Transverse colon (tissue), 4 donors: ENCODE measurements at places on chromosomes 11 and 22. TPM values are rescaled to one million over a fixed set of nuclear protein-coding genes. Genes with fewer than 3 reads are reported as not detected.

DNA sequence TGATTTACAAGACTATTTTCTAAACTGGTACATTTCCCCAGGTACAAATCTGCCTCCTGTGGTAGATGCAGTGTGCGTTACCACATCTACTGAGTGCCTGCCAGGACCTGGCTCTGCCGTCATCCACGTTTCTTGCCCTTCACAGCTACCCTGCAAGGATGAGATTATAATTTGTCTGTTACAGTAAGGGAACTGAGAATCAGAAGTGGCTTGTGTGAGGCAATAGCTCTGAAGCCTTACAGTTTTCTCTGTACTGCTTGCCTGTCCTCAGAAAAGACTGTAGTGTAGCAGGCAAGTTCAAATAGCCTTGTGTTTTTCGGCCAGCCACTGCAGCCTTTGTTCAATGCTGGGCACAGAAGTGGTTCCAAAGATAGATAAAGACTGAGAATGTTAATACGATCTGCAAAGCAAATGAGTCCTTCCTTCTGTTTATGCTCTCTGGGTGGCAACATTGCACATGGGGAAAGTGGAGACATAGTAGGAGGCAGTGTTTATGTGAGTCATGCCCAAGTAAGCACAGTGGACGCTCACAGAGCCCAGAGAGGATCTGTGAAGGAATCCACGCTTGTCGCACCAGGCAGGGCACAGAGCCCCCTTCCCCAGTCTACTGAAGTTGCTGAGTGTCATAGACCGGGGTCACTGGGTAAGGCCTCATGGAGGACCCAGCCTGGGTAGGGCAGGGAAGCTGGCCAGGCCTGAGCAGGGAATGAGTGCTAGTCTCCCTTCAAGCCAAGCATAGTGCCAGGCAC lies 49.1 kb downstream of the MICAL2 start:
- no peak for DNase-seq

DNA sequence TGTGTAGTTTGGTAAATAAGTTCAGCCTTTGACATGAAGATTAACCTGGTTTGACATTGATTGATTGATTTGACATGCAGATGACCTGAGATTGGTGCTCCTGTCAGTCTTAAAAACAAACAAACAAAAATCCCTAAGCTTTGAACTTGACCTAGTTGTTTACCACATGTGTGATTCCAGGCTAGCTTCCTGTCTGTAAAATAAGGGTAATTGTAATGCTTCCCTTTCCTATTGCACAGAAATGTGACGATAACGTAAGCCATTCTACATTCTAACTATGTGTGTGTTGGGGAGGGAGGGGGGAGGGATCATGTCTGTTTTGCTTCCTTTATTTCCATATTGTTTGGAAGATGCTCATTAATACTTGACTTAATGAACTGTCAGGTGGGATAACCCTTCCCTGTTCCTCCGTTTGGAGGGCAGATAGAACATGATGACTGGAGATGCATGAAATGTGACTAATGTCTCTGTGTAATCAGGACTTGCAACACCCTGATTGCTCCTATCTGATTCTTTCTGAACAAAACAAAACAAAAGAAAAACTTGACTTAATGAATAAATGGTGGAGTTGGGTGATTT lies 106.1 kb upstream of the CLMP start:
- DNase-seq: no peak

DNA sequence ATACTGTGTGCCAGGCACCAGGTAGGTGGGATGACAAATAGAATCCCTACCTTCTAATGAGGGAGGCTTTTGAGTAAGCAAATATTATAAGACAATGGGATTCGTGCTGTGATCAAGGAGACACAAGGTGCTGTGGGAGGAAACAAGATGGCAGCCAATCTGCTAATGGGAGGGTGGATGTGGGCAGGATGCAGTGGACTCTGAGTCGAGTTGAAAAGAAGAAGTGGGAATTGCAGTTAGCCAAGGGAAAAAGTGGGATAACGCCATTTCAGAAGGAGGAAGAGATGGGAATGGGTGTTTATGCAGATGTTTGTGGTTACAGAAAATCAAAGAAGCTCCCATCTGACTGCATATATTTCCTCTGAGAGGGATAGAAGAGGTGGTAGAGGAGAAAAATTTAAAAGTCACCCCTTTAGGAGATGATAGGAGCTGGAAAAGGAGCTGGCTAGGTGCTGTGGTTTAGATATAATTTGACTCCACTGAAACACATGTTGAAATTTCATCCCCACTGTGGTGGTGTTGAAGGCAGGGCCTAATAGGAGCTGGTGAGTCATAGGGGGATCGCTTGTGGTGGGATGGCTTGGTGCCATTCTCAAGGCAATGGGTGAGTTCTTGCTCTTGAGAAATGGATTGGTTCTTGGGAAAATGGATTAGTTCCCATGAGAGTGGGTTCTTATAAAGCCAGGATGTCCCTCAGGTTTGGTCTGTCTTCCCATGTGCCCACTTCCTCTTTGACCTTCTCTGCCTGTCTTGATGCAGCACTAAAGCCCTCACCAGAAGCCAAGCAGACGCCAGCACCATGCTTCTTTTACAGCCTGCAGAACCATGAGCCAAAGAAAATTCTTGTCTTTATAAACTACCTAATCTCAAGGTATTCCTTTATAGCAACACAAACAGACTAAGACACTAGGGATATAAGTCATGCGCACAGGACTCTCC lies 30.0 kb upstream of the POU2AF1 start:
- DNase-seq: no peak

DRD4 gene
- not detected for total RNA-seq

DNA sequence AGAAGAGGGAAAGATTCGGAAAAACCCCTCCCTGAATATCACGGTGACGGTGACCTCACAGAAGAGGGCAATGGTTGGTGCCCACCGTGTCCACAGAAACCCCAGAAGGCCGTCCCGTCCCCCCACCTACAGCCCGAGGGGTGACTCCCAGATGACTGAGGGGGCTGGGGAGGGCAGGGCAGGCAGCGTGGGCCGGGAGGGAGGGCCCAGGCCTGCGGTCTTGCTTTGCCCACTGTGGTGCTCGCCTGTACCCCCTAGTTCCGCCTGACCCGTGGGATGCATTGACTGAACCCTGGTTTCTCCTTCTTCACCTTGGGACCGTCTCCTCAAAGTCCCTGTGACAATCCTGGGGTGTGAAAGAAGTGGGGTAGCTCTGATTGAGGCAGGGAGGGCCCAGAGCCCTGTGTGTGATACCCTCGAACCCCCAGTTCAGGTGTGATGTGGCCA lies 526.7 kb downstream of the BRD1 start:
- DNase-seq: no peak

ANKK1 gene
- total RNA-seq: not detected

- no peak for DNase-seq
Measured at GRCh38 chr11:114236829-114237228, 59.4 kb upstream of the NNMT start.

KCNK7 gene
- 0.27 TPM for total RNA-seq

DNA sequence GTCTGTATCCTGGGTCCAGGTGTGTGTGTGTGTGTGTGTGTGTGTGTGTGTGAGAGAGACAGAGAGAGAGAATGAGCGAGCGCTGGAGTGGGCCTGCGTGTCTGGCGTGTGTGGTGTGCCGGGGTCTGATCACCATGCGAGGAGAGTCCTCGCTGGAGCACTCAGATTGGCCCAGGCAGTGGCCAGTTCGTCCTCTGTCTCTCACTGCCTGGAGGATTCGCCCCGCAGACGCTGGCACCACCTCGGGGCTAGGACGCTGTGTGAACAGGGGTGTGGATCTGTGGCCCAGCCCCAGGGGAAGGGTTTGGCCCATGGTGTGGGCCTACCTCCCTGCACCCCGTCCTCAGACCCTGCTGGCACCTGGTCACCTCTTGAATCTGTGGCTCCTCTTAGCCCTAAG lies 11.6 kb upstream of the CACNA1I start:
- DNase-seq: no peak

GRAP2 gene
- 6.0 TPM for total RNA-seq

DNA sequence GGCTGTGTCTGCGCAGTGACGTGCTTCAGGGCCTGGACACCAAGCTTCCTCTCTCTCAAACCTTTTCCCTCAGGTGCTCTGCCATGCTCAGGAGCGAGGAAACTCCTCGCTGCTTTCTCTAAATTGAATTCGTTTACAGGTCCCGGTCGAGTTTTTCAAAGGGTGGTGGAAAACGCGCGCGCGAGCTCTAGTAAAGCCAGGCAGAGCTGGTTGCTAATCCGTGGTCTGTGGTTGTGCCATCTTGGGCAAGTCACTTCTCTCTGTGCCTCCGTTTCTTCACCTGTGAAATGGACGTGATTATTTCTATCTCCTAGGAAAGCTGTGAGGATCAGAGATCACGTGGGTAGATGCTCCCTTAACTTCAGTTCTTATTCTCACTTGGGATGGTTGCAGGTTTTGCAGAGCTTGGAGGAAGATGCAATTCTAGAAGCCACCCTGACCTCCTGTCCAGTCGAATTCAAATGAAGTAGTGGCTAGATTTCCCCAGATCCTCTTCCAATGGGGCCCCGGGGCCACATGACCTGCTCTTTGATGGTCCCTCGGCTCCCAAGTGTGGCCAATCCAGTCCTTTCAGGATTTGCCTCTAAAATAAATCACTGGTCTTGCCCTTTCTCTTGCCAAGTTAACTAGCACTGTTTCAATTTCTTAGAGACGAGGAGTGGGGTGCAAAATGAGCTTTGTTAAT lies 10.5 kb upstream of the ALX4 start:
- DNase-seq: no peak

- DNase-seq: no peak
Measured at GRCh38 chr11:31805629-31806185, 5.4 kb downstream of the PAX6 start.

PGR gene
- total RNA-seq: 1.1 TPM

DNA sequence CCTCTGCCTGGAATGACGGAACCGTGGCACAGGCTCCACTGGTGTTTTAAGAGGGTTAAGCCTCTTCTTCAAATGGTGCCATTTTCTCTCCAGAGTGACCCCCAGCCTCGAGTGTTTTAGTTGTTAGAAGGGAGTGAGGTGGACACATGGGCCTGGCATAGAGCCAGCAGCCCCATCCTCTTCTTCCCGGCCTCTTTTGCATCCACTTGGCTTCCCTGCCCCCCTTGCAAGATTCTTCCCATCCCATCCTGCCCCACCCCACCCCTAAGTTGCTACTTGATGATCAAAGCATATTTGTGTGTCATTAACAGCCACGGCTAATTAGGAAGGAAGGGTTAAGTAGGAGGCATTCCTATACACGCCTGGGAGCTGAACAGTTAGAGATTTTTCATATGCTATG lies 72.3 kb upstream of the CRYBB3 start:
- no peak for DNase-seq

GRCh38 chr11:7639643-7640025 lies 33.7 kb downstream of the CYB5R2 start:
- DNase-seq: peak; percentile 83

DNA sequence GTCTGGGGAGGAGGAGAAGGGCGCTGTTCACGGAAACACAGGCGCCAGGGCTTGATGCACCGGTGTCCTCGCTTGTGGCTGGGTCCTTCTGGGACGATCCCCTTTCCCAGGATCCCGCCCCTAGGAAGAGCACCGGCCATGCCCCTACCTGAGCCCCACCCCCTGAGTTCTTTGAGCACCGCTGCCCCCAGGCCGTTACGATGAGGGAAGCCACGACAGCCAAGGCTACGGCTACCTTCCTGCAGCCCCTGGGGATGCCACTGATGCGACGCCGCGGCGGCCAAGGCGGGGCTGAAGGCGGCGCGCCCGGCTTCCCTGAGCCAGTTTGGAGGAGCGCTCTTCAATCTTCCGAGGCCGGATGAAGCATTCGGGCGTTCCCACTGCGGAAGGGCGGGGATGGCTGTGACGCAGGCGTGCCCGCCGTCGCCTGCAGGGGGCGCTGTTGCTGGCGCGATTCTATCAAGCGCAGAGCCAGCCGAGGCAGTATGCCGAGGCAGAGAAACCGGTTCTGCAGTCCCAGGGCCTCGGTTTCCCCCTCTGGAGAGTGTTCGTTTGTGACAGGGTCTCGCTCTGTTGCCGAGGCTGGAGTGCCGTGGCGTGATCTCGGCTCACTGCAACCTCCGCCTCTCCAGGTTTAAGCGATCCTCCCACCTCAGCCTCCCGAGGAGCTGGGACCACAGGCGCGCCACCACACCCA lies 9.7 kb upstream of the NEFH start:
- peak; percentile 82 for DNase-seq

GRCh38 chr11:121291319-121291718 lies 1.3 kb upstream of the SC5D start:
- no peak for DNase-seq

CASP12 gene
- 1.9 TPM for total RNA-seq

GLYAT gene
- total RNA-seq: not detected

GRCh38 chr11:84628871-84629620 lies 998.1 kb downstream of the DLG2 start:
- no peak for DNase-seq

MB gene
- 9.0 TPM for total RNA-seq

- DNase-seq: no peak
Measured at GRCh38 chr11:79159657-79160450, 281.0 kb downstream of the TENM4 start.

KRTAP5-9 gene
- total RNA-seq: not detected

DNA sequence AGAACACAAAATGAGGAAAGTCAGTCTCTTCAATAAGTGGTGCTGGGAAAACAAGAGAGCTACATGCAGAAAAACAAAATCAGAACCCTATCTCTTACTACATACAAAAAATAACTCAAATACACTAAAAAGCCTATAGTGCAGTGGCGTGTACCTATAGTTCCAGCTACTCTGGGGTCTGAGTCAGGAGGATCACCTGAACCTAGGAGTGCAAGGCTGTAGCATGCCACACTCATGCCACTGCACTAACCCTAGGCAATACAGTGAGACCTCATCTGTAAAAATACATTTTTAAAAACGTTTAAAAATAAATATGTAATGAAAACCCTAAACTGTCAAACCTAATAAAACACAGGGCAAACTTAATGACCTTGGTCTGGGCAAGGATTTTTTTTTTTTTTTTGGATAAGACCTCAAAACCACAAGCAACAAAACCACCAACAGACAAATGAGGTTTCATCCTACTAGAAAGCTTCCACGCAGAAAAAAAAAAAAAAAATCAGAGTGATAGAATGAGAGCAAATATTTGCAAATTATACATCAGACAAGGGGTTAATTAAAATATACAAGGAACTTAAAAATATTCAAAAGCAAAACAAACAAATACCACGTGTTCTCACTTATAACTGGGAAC lies 35.2 kb downstream of the XKR3 start:
- no peak for DNase-seq

- no peak for DNase-seq
Measured at GRCh38 chr11:810040-810567, 337 bp downstream of the RPLP2 start.

GRCh38 chr11:95976550-95976949 lies 52.6 kb upstream of the MTMR2 start:
- no peak for DNase-seq

GRCh38 chr11:16402654-16403447 lies 46.5 kb upstream of the SOX6 start:
- no peak for DNase-seq

GLB1L3 gene
- total RNA-seq: not detected

TUB gene
- 2.7 TPM for total RNA-seq

ANGPTL5 gene
- 0.96 TPM for total RNA-seq

- no peak for DNase-seq
Measured at GRCh38 chr22:27829620-27830019, 28.1 kb upstream of the MN1 start.
